ENCODE measurements at places on chromosomes 3 and 15.

GRCh38 chr15:94671858-94672532 is 440.6 kb downstream of the MCTP2 start:
- DNase-seq: no peak

DNA sequence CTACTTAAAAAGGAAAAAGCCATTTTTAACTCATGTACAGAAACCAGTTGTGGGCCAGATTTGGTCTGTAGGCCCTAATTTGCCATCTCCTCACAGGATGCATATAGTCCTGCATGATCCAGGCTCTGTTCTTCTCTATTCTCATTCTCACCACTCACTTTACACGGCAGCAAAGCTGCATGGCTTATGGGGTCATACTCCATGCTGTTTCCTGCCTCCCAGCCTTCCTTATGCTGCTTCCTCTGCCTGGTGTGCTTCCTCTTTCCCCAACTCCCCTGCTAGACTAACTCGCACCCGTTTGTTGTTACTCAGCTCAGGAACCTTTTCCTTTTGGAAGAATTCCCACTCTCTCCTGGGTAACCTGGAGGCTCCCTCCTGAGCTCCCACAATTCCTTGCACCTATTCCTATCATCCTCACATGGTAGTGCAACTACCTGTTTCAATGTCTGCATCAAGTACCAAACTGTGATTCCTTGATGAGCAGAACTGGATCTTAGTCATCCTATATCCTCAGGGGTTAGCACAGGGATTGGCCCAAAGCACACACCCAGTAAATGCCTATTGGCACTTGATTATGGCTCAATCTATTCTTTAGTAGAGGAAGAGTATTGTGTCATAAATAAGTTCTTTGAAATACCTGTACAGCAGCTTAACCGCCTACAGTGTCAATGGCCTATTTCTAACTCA is 172.1 kb upstream of the MITF start:
- no peak for DNase-seq

- DNase-seq: no peak
Measured at GRCh38 chr3:154794814-154795445, 285.2 kb upstream of the MME start.

- peak; percentile 18 for DNase-seq
Measured at GRCh38 chr3:115651087-115651486, 27.8 kb downstream of the GAP43 start.

GRCh38 chr3:37940242-37940908 is 50.2 kb upstream of the VILL start:
- no peak for DNase-seq

DNA sequence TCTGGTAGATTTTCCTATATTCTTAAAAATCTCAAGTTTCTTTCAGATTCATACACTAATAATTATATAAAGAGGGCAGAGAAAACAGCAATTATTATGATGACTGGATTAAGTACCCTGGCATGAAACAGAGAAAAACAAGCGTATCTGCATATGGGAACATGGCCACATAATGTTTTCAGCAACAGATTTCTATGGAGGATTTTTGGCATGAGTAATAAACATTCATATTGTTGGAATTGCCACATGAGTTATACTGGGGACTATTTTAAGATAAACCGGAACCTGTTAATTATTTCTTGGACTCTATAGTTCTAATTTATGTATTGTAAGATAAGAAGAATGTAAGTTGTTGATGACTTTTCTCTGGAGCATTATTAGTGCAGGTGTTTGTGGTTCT is 112.7 kb downstream of the OXSM start:
- DNase-seq: no peak

DNA sequence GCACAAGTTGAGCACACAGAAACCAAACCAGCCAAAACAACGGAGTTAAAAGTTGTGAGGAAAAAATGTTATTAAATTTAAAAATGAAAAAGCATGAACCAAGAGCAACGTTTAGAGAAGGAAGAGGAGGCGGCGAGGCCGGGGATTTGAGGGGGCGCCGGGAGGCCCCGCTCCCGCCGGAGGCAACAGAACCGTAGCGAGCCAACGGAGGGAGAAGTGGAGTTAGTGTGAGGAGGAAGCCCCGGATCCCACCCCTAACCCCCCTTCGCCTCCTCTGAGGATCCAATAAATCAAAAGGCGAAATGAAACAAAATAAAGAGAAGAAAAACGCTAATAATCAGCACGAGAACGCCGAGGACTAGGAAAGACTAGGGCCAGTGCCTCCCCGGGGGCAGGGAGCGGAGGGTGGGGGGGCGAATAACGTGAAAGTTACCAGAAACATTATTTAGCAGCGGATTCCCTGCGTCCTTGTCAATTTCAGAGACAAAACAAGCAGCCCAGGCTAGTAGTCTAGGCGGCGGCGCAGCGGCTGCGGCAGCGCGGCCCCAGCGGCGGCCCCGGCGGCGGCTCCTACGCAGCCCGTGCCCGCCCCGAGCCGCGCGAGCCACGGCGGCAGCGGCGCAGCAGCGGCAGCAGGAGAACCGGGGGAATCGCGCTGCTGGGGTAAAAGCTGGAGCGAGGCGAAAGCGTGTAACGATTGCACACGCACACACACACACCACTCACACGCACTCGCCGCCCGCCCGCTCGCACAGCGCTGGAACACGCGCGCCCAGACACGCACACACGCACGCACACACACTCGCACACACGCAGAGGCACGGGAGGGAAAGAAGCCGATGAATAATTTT is 1.7 kb downstream of the MEIS2 start:
- DNase-seq: no peak

DNA sequence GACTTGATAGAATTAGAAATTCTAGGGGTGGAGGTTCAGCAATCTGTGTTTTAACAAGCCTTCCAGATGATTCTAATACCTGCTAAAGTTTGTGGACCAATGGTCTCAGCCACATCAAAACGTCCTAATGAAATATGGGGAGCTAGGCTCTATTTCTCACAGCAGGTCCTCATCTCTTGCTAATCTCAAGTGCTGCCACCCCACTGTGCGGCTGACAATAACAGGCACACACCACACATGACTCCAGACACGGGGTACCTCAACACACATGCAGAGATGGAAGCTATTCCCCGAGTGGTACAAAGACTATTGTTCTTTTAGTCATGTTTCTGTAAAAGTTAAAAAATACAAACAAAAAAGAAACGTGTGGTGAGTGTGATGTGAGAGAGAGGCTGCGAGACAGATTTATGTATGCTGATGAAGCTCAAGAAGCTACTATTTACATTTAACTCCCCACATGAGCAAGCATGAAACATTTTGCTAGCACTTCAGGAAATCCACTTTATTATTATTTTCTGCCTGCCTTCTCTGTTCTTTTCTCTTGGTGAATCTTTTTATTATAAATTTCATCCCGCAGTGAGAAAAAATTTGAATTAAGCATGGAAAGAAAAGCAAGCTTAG is 405.6 kb downstream of the MAGI1 start:
- no peak for DNase-seq

- DNase-seq: no peak
Measured at GRCh38 chr3:191123946-191124345, 75.1 kb upstream of the OSTN start.

DNA sequence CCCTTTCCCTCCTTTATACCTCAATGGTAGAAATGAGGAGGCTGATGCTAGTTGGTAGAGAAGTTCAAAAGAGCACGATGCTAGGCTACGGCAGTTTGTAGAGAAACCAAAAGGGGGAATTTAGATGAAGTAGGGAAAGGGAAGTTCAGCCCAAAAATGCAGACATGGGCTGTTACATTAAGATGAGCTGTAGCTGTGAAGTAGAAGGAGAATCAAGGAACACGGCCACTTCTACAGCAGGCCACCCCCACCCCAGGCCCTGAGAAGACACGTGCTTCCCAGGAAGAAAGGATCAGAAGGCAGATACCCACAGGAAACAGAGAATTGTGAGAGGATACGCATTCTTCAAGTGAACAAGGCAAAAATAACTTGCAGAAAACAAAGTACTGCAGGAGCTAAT is 2.1 kb upstream of the PARP14 start:
- DNase-seq: no peak

DNA sequence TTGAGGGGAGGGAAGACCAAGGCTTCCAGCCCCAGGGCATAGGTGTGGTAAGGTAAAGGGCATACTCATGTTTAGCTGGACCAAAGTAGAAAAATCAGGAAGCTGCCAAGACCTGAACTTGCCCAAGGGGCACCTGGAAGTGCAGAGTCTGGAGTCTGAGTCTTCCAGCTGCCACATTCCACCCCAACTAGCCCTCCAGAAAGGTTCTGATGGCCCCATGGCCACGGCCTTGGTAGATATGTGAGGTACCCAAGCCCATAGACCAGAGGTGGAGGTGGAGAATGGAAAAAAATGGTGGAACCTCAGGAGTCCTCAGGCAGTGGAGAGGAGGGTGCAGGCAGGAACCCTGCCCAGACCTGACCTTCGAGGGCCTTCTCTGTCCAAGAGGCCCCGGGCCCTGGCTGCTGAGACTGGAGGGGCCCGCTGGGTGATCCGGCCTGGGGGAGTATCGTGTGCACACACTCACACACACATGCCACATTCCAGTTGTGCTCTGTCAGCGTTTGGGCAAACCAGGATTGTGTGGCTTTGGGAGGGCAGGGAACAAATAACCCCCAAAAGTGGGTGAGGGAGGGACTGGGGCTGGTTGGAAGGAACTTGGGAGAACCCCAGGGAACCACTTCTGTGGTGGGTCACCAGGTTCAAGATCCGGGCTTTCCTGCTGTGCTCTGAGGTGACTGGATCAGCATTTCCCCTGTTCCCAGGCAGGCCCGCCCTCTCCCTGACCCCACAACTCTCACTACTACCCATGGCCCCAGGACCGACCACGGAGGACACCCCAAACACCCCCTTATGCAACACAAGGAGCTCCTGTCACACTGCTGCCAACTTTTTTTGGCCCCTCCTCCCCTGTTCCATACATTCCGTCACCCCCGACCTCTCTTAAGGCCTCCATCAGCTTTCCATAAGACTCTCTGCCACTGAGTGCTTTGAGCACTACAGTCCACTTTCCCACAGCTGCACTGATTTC is 11.6 kb downstream of the MYL3 start:
- no peak for DNase-seq

GRCh38 chr3:5122741-5123706 is 932 bp downstream of the ARL8B start:
- DNase-seq: no peak

DNA sequence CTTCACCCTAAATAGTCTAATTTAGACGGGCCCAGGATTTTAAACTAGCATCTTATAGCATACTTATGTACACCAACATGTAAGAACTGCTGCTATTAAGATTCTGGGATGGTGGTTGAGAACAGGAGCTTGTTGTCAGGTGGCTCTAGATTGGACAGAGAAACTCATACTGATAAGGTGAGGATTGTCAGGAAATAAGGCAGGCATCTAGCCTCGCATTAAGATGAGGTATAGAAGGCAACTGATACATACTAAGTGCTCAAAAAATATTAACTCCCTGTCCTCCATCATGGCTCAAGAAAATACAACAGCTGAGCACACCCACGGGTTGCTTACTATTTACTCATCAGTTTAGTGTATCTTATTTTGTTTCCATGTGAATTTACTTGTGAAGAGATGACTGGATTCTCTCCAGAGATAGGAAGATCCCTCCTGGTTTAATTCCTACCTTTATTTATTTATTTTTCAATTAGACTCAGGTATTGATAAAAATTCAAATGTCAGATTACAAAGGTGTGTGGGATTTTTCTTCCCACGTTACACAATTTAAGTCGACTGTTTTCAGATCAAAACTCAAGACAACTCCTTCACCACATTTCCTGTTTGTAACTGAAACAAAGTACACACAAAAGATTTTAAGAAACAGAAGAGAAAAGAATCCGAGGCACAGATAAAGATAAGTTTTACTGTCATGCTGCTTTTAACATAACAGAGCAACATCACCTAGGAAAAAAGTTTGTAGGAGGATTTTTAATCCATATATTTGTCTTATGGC is at the start of gene TRAT1:
Gene TRAT1, plus strand, starts transcription at position 664 of the 775 bp plus-strand sequence. CDS start 142 bp downstream, outside the sequence.
- DNase-seq: no peak

DNA sequence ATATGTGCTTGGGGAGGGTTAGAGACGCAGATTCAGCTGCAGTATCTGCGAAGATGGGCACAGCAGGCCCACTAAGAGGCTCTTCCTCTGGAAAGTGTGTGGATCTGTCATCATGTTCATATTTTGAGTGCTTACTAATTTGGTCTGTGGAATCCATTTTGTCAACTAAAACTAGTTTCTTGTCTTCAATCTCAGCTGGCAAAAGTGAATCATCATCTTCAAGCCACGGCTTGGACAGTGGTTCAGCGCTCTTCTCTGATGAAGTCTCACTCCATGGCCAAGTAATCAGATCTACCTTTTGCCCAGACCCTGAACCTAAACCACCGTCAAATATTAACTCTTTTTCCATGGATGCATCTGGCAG is 76.2 kb downstream of the IMPG2 start:
- DNase-seq: no peak

DNA sequence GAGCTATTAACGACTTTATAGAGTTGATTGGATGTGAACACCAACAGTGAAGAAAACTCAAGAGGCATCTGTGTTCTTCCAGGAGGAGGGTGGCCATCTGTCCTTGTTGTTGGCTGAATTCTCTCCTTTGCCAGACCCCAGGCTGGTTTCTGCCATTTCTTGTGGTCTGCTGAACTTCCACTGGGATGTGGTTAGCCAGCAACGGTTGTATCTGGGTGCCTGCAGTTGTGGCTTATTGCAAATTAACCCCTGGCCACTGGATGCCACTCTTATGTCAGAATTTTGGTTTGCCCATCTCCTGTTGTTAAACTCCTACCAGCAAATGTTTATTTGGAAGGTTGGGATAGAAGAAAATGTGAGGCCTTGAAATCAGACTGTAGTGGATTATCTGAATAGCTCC is 163.6 kb upstream of the TBC1D5 start:
- DNase-seq: no peak

DNA sequence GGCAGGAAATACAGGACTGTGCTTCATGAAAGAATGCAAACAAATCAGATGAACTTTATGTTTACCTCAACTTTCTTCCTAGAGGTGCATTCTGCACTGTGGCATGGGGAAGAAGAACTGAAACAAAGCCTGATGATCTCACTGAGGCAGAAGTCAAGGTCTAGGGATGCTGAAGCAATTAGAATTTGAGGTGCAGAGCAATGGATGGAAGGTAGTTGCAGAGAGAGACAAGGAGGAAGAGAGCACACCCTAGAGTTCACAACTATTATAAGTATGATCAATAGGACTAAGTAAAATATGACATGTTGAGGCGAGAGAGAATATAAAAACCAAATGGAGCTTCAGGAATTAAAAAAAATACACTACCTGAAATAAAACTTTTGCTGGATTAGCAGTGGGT is 420.1 kb downstream of the EDEM1 start:
- DNase-seq: no peak

GRCh38 chr3:15333099-15333955 is 941 bp upstream of the SH3BP5 start:
- DNase-seq: no peak

GRCh38 chr3:101300073-101300472 is 20.3 kb downstream of the IMPG2 start:
- no peak for DNase-seq

Measured in SIG-M5 (cell line).